ENCODE measurements at places on chromosomes 2 and 18. TPM values are rescaled to one million over a fixed set of nuclear protein-coding genes. Genes with fewer than 3 reads are reported as not detected.
A peak's percentile ranks its signal among the peaks of the same experiment; 100 is the strongest.

Gene TMEM185B
- 21.6 TPM for total RNA-seq

Gene RND3
- total RNA-seq, result 39.7 TPM

Gene DES
- 3,602 TPM for total RNA-seq

Gene GTF2A1L
- 6.2 TPM for total RNA-seq

Gene RANBP2
- 64.9 TPM for total RNA-seq

DNA sequence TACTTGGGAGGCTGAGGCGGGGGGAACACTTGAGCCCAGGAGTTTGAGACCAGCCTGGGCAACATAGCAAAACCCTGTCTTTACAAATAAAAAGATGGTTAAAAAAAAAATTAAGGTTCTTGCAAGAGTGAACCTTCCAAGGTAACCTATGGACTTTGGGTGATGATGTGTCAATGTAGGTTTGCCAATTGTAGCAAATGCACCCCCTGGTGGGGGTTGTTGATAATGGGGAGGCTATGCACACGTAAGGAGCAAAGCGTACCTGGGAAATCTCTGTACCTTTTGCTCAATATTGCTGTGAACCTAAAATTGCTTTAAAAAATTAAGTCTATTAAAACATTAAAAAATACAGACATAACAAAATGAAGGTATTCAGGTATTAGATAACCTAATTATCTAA, 70.4 kb downstream of the CWC22 start:
- no peak for DNase-seq

DNA sequence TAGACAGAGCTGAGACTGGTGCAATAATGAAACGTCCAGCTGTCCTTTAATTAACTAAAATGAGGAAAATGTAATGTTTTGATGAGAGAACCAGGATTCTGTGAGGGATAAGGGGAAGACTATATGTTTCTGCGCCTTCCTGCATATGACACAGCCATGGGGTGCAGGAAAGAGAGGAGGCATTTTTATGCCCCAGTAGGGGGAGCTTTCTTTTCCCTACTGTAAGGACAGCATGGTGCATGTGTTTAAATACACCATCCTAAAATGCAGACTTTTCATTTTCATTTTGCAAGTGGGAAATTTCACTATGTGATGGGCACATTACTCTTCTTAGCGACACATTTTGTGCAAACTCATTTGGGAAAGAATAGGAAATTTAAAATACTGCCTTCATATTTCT, 446.1 kb downstream of the ARHGAP15 start:
- no peak for DNase-seq

- no peak for DNase-seq
Observed at GRCh38 chr2:74606927-74607326, 41.2 kb downstream of the M1AP start.

DNA sequence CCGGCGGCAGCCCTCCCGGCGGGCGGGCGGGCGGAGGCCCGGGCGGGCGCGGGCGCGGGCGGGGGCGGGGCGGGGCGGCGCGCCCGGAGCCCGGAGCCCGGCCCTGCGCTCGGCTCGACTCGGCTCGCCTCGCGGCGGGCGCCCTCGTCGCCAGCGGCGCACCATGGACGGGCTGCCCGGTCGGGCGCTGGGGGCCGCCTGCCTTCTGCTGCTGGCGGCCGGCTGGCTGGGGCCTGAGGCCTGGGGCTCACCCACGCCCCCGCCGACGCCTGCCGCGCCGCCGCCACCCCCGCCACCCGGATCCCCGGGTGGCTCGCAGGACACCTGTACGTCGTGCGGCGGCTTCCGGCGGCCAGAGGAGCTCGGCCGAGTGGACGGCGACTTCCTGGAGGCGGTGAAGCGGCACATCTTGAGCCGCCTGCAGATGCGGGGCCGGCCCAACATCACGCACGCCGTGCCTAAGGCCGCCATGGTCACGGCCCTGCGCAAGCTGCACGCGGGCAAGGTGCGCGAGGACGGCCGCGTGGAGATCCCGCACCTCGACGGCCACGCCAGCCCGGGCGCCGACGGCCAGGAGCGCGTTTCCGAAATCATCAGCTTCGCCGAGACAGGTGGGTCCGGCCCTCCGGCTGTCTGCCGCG, at the start of gene INHBB:
Gene INHBB, plus strand, starts transcription at position 111 of the 641 bp plus-strand sequence. Its CDS starts 53 bp downstream, at position 164.
- DNase-seq, result no peak

- DNase-seq, result no peak
Observed at GRCh38 chr2:120926463-120927264, 191.0 kb downstream of the GLI2 start.

DNA sequence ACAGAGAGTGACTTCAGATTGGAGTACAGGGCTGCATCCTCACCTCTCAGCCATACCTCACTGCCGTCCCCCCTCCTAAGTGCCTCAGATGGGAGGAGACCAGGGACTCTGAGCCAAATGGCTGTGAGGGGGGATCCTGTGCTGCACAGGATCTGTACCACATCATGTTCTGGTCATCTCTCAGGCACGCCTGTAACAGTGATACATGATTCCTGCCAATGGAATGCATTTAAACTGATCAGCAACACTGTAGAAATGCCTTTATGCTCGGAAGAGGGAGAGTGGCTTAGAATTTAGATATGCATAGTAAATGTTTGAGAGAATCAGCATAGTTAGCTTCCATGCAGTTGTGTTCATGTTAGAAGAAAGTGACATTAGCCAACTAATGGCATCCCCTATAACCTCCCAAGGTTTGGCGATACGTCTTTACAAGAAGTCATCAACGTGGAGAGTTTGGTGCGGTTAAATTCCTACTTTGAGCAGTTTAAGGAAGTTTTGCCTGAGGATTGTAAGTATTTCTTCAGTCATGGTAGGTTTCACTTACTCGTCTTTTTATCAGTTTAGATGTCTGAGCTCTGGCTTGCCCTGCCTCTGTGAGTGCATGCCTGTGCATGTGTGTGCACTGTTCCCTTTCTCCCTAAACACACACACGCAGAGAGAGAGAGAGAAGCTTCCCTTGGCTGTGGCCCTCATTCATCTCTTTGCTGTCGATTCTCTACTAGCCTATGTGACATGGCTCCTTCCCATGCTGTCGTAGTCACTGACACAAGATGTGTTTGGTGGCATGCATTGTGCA, 40.0 kb downstream of the COA5 start:
- DNase-seq, result no peak

GRCh38 chr2:94956797-94957391, 68.6 kb upstream of the MAL start:
- DNase-seq, result no peak

DNA sequence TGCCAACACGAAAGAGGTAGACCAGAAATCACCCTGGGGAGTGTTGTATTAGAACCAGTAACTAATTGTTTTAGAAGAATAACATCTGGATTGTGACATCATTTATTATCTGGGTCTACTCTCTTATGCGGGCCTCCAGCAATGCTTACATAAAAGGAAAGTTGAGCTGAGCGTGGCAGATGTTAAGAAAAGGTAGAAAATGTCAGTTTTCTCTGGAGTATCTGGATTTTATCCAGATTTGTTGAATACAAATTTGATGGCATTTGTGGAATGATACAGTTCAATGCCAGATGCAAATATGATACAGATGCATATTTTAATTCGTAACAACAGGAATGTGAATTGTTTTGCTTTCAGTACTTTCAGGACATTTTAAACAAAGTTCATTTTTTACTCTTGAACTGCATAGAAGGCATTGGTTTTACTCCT, 90.3 kb downstream of the PRPF40A start:
- no peak for DNase-seq

DNA sequence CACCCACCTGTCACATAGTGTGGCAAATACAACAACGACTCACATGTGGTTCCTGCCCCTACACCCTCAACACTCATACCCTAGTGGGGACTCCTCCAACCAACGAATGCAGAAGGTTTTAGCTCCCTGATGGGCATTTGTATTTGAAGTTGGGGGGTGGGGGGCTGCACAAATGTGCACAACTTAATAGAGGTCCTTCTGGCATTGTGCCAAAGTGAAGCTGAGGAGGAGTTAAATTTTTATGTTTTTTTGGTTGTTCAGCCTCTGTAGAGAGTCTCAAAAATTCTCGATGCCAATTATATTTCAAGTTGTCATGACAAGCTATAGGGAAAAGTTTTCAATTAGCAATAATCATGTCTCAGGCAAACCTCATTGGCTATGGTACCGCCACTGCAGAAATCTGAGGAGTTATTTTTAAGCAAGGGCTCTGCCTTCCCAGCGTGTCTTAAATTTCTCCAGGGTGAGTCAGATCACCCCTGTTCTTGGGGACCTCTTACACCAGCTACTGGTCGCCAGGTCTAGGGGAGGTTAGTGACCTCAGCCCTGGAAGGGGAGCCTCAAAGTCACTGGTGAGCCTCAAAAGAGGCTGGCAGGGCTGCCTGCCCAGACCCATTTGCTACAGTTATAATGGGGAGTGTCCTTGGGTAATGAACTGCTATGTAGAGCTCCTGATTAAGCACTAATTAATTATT, 102.7 kb upstream of the TAF1B start:
- DNase-seq, result no peak

- DNase-seq, result no peak
Observed at GRCh38 chr2:88736437-88736836, 45.0 kb downstream of the RPIA start.

DNA sequence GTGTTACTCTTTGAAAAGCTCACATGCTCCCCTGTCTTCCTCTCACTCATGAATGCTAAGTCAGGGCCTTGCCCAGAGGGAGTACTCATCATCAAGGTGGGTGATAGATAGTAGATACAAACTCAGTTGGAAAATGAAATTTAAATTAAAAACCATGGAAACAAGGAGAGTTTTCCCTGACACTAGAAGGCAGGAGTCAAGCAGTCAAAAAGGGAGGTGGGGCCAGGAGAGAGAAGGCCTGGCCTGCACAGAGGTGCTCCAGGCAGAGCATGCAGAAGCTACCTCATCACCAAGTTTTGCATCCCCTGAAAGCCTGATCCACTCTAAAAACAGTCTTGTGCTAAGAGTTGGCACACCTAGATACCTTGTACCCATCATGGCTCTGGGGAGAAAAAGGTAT, 143.7 kb downstream of the MYO5B start:
- DNase-seq, result no peak

GRCh38 chr18:73719611-73720010, 428.0 kb downstream of the FBXO15 start:
- no peak for DNase-seq

DNA sequence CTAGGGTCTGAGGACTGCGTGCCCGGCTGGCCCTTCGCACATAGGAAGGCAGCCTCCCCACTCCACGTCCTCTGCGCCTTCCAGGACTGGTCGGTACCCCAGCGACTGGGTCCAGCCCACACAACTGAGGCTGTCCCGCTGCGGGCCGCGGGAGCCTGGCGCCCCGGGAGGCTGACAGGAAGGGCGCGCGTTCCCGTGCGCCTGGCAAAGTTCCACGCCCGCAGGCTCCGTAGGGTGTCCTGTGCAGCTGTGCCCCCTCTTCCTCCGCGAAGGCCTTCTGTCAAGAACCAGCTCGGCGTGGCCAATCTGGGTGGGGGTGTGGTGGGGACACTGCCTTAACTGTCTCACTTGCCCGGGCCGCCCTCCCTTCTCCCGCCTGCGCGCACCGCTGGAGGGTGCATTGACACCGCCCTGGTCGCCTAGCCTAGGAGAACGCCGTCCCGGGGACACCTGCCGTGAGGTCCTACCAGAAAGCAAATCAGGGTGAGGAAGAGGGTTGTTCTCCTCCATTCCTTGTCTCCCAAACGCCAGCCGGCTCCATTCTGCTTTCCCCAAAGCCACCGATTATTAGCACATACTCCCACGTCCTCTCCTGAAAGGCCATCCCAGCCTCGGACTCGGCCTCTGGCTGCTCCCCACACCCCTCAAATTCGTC, 618 bp upstream of the LYPD1 start:
- peak; percentile 27 for DNase-seq

DNA sequence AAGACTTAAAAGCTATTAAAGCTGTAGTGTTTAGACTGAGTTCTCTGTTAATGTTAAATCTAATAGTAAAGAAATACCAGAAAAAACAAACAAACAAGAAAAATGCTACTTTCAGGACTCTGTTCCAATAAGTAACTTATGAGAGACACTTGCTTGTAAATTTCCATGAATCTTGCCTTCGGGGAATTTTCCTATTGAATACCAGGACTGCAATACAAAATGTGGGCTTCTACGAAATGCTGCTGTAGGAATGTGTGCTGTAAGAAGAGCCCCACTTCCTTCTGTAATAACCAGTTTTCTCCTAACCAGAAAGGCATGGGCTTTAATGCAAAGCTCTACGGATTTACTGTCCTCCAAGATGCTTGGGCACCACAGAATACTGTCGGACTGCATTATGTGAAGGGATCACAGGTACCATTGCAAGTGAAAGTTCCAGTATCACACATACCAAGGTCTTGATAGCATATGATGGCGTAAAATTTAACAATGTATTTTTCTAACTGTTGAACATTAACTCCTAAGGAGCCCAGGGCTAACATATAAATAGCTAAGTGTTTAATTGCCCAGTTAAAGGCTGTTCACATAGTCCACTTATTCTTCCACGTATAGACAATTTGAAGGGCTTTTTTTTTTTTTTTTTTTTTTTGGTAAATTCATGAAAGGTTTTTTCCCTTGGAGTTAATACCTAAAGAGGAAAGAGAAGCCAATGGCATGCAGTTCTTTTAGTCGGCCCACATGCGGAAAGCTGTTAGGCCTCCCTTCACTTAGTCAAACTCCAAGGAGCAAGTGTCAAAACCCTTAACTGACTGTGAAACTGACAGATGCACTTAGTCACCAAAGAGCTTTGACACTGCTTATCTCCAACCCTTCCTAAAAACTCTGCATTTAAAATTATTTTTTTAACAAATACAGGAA, 564.0 kb upstream of the POU3F3 start:
- no peak for DNase-seq

- no peak for DNase-seq
Observed at GRCh38 chr2:57876313-57876712, 170.3 kb upstream of the VRK2 start.

- DNase-seq, result no peak
Observed at GRCh38 chr2:209577376-209578357, 153.8 kb downstream of the MAP2 start.

GRCh38 chr2:76760367-76760704, 761.8 kb downstream of the LRRTM4 start:
- DNase-seq, result no peak

DNA sequence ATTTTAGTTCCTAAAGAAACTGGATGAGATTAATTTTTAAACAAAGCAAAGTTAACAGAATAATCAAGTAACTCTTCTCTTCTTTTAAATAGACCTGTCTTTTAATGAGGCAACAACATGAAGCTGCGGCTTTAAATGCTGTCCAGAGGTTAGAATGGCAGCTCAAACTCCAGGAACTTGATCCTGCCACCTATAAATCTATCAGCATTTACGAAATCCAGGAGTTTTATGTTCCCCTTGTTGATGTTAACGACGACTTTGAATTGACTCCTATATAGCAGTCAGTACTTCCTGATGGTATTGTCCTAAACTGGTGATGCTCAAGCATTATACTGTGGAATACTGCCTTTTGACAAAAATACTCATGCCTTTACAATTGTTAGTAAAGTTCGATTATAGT, 53.7 kb upstream of the TWSG1 start:
- no peak for DNase-seq

- DNase-seq, result no peak
Observed at GRCh38 chr2:27701676-27702075, 38.0 kb downstream of the SLC4A1AP start.

GRCh38 chr2:167942366-167943081, 304.9 kb downstream of the STK39 start:
- no peak for DNase-seq

DNA sequence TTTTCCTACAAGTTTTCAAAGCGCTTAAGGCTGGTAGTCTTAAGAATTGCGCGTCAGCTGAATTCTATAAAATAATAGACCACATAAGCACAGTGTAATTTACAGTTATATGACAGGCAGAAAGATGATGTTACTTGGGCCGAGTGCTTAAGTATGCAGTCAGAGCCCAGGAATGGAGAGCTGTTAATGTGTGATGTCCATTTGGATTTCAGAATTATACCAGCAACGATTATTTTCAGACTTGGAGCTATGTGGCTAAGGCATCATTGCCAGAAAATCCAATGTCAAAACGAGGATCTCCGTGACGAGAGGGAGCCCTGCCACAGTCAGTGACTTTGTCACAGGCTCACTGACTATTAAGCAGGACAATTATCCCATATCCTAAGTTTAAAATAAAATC, 3.4 kb downstream of the KLF7 start:
- DNase-seq, result no peak
